ENCODE measurements at places on chromosomes 16 and 17. TPM values are rescaled to one million over a fixed set of nuclear protein-coding genes. Genes with fewer than 3 reads are reported as not detected.

GRCh38 chr16:70526403-70526802 lies 2.8 kb downstream of the SF3B3 start:
- no peak for DNase-seq

- DNase-seq = peak; percentile 93
Observed at GRCh38 chr17:2691965-2692780, 19.4 kb downstream of the CLUH start.

- no peak for DNase-seq
Observed at GRCh38 chr16:21590287-21590686, 9.1 kb upstream of the METTL9 start.

DNA sequence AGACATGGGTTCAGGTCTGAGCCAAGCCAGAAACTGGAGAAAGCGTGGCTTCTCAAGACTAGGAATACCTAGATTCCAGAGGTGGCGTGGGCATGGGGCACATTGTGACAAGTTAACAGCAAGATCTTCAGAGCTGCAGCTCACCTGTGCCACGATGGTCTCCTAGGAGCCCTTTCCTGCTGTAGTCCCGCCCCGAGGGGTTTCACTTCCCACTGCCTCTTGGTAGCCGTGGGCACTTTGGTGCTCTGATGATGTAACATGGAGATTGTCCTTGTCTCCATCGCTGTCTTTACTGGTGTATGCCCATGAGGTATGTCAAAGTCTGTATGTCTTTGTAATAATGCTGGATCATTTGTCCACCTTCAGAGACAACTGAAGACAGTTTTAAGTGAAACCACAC lies 89.7 kb downstream of the WWOX start:
- no peak for DNase-seq

- DNase-seq = no peak
Observed at GRCh38 chr16:11977376-11978041, 975 bp downstream of the SNX29 start.

GRCh38 chr16:3514621-3515020 lies 13.8 kb downstream of the CLUAP1 start:
- no peak for DNase-seq

DNA sequence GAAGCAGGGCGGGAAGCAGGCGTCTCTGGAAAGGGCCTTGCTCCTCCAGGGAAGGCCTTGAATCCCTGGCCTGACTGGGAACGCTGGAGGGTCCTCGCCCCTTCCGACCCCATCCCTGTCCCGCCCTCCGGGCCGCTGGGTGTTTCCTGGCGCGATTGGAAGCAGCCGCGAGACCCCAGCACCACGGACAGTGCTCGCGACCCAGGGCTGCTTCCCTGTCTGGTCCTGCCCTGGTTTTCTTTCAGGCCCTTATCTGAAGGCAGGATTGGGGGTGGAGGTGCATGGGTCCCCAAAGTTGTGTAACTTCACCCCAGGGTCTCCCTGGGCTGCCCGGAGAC lies 2.1 kb downstream of the MGAT5B start:
- no peak for DNase-seq

- DNase-seq = no peak
Observed at GRCh38 chr16:56241596-56241995, 50.3 kb downstream of the GNAO1 start.

- no peak for DNase-seq
Observed at GRCh38 chr17:3885970-3886369, 6.9 kb downstream of the CAMKK1 start.

DNA sequence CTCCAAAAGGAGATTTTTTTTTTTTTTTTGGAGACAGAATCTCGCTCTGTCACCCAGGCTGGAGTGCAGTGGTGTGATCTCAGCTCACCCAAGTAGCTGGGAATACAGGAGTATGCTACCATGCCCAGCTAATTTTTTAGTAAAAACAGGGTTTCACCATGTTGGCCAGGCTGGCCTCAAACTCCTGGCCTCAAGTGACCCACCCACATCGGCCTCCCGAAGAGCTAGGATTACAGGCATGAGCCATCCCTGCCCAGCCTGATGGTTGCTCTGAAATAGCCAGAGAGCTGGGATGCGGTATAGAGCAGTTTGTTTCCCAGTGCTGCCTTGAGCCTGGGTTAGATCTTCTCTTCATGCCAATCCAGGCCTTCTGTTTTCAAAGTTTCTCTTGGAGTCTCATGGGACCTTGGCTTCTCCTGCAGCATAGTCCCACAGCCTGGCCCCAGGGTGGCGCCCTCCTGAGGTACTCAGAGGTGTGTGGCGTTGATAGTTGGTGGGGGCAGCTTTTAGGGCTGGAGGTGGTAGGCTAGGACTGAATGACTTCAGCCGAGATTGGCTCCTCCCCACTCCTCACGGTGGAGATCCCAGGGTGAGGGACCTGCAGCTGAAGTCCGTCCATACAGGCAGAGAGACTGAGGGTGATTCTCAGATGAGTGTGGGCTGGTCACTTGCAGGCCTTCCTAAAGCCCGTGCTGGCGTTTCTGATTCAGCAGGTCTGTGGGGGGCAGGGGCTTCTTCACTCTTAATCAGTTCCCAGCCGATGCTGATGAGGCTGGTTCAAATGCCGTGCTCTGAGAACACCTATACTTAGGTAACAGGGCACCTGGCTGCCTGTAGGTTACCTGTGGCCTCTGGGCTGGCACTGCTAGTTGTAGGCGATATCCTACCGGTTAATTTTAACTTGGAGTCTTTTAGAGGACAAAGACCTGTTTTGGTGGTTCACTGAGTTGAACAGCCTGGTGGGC lies 52.0 kb downstream of the TNFRSF13B start:
- DNase-seq = no peak

DNA sequence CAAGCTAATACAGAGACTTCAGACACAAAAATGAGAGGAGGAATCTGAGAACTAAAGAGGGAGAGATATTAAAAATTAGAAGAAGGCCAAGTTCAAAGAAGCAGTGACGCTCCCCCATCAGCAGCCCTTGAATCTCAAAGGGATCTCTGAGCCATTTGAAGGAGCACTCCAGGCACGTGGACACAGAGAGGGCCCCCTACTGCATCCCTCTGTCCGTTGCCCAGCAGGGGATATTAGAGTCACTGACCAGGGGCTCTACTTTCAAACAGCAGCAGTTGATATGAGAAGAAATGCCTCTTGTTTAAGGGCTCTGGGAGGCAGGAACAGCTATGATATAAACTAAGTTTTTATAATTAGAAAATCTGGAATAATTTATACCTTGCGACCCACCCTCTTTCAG lies 479.0 kb upstream of the SALL1 start:
- no peak for DNase-seq

- DNase-seq = peak; percentile 79
Observed at GRCh38 chr16:1273816-1274215, 17.9 kb downstream of the TPSD1 start.

DNA sequence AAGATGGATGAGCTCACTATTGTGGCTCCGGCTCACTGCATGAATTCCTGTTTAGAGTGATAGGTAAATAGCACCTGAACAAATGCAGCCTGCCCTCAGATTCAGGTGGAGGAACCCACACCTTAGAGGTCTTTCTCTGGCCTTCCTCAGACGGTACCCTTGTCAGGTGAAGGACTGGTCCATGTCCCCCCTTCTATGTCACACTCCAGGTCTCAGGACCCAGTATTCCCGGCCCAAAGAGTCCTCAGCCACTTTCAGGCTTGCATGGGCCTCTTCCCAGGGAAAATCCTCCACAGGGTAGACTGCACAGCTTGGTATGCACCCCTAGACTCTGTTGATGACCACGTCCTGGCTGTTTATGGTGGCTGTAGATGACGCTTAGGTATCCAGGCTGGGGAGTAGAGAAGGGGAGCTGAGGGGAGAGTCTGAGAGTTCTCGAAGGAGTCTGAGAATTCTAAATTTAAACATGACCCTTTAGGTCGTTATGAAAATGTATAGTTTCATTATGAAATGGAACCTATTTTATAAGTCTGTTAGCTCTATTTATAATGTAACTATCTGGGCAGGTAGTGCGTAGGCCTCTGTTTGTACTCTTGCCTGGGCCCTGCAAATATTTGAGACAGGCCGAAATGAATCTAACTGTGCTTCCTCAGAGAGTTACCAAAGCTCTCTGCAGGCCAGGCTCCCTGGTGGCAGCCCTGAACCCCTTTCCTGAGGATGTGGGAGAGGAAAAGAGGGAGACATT lies 32.5 kb upstream of the CCR7 start:
- no peak for DNase-seq

- no peak for DNase-seq
Observed at GRCh38 chr16:396199-396598, 800 bp upstream of the NME4 start.

DNA sequence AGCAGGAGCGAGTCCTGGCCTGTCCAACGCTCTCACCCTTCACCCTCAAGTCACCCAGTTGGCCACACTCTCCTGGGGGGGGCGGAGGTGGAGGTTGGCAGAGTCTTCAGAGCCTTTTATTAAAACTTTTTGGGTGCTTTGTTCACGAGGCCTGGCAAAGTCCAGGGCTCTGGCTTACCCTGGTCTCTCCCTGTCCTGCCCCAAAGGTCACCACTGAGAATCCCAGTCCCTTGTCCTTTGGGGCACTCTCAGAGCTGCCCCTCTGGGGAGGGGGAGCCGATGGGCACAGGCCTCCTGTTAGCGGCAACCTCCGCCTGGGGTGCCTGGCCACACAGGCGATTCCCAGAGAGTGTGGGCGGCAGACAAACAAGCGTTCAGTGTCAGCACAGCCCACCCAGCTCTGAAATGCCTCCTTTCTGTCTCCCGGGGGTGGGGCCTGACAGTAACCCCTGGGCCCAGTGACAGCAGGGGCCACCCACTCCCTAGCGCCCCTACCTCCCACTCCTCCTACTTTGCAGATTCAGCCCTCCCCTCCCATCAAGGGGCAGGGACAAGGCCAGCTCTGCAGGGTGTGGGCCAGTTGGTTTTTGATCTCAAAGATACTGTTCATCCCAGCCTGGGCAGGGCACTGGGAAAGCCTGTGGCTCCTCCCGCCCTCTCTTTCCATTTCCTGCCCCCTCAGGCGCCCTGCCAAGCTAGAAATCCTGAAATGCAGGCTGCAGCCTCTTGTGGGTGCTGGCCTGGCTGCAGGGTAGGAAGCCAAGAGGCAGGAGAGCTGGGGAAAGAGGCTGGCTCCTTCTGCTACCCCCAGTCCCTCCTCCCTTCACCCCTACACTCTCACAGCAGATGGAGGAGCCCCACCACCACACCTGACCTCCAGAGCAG lies 36.6 kb upstream of the EMP2 start:
- DNase-seq = no peak

- no peak for DNase-seq
Observed at GRCh38 chr17:75364078-75364477, 41.4 kb downstream of the GRB2 start.

- no peak for DNase-seq
Observed at GRCh38 chr17:77189148-77189547, 48.4 kb downstream of the SEC14L1 start.

DNA sequence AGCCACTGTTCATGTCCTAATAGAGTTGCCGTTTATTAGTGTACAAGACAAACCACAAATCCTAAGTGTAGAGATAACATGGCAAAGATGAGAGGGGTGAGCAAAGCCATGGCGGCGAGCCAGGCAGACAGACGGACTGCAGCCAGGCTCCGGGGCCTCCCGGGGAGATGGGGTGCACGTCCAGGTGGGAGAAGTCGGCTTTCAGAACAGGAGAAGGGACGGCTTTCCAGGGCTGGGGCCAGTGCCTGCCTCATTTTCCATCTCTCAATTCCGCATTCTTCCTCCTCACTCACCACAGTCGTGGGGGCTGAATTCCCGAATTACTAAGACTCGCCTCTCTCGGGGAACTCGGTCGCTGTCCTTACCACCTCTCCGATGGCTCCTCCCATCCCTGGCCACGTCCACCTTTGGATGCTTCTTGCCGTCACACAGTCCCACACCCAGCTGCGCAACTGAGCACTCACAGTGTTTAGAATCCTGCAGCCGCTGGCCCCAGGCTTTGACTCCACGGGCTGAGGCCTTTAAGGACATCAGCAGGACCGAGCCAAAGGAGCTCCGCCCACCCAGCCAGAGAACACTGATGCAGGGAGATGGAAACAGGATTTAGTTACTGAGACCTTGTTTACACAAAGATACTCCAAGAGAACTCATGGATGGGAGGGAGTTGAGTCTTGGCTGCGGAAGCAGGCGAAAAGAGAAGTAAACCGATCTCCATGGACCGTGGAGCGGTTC lies 59.7 kb downstream of the RNF112 start:
- no peak for DNase-seq

DNA sequence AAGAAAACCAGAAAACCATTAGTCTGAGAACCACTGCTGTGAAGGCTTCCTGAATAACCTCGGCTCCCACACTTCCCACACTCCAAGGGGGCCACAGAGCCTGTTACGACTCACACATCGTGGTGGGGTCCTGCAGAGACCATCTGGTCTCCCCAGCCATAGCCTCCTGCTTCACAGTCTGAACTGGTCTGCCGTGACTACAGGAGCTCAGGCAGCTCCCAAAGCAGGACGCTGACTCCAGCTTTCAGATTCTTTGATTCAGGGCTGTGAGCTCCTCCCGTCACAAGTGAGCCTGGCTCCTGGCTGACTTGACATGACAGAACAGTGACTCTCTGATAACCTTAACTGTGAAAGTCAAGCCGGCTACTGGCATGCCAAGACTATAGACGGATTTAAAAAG lies 37.8 kb downstream of the CYB5D2 start:
- DNase-seq = no peak

GRCh38 chr17:76115138-76115754 lies 11.7 kb upstream of the EXOC7 start:
- no peak for DNase-seq

GRCh38 chr17:81019563-81020442 lies 15.1 kb upstream of the BAIAP2 start:
- DNase-seq = no peak

- no peak for DNase-seq
Observed at GRCh38 chr17:14004927-14005620, 64.2 kb upstream of the COX10 start.

- DNase-seq = no peak
Observed at GRCh38 chr16:15983898-15984297, 34.5 kb downstream of the ABCC1 start.

DNA sequence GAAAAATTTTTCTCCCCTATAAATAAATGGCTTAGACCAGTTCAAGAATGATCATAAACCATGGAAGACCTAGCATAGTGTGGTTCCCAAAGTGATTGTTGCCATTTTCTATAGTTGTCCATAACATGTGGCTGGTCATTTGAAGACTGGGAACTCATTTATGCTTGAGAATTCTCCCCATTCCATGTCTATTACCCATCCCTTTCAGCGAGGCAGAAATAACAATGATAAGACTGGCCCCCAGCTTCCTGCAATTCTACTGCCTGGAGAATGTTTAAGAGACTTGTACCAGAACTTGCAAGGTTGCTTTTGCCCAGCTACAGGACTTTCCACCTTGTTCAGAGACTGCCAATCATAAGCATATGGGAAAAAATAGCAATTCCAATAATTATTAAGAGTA lies 146.5 kb upstream of the CDH11 start:
- no peak for DNase-seq

SGSH gene
- 45.4 TPM for total RNA-seq

DYNLRB2 gene
- total RNA-seq = not detected

JUP gene
- total RNA-seq = 18.8 TPM

METTL9 gene
- total RNA-seq = 88.6 TPM

PFAS gene
- 30.2 TPM for total RNA-seq

VAT1L gene
- not detected for total RNA-seq

GP1BA gene
- total RNA-seq = not detected

BCAR1 gene
- 125 TPM for total RNA-seq

RNF112 gene
- total RNA-seq = 0.67 TPM

All from chondrocyte (in vitro differentiated cells).